Foreskin fibroblast (primary cell): ENCODE measurements at places on chromosomes 5 and 9.

DNA sequence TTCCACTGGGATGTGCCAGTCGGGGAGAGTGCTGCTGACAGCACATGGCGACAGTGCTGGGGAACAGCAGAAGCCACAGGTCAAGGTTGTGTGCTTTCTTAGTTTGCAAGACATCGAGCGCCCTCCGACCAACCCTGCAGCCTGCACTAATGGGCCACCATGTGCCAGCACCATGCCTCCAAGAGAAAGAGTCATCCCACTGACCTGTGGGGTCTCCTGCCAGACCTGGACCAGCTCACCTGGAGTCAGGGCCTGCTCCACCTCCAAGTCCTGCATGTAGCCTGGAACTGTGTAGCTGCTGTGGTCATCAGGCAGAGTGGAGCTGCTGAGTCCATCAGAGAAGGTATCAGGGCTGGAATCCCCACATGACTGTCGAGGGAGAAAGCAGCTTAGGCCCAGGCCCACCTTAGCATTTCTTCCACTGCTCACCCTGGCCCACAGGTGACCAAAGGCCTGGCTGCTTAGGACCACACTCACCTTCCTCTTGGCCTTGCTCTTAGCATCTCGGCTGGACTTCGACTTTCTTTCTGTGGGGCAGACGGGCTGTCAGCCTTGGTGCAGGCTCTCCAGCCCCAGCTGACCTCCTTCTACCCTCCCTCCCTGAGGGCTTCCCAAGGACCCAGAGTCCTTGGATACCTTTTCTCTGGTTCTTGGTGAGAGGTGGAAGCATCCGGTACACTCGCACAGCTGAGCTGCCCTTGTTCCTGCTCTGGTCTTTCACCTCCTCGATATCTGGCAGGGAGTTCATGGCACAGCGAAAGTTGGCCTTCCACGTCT lies 4.1 kb downstream of the IRF1 start:
- DNase-seq, result no peak

GRCh38 chr5:135085936-135086725 lies 52.1 kb upstream of the PITX1 start:
- DNase-seq, result no peak

DNA sequence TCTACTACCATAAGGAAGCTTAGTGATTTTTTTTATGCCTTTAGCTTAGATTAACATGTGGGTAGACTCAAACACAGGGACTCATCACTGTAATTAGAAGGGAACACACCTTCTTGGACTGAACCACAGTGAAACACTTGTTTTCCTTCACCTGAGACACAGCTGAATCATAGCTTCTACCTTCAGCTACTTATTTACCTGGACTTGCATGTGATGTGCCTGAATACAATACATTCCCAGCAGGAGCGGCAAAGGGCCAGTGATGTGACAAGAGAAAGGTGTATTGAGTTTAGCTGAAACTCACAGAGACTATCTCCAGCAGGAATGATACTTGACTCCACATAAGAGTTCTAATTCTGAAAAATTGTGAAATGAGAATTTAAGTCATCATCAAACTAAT lies 37.8 kb downstream of the GRAMD2B start:
- no peak for DNase-seq

- DNase-seq, result no peak
Measured at GRCh38 chr9:126126807-126127206, 199.8 kb upstream of the MVB12B start.

GRCh38 chr5:1134478-1134877 lies 22.6 kb upstream of the SLC12A7 start:
- no peak for DNase-seq

- DNase-seq, result peak; percentile 77
Measured at GRCh38 chr5:82106207-82106606, 134.4 kb downstream of the ATG10 start.

GRCh38 chr5:101838435-101838834 lies 457.6 kb downstream of the SLCO4C1 start:
- DNase-seq, result peak; percentile 7

- no peak for DNase-seq
Measured at GRCh38 chr5:766666-767431, 17.7 kb downstream of the ZDHHC11B start.
